ENCODE measurements at places on chromosomes 4 and X. TPM values are rescaled to one million over a fixed set of nuclear protein-coding genes. Genes with fewer than 3 reads are reported as not detected.

- H3K4me3 ChIP-seq, result no peak overlapping the region
- H3K36me3 ChIP-seq, result no peaks in the 10 kb centered on the region
- no peak for DNase-seq
These were observed 1.8 kb downstream of the PNCK start for GRCh38 chrX:153671589-153672530.

DNA sequence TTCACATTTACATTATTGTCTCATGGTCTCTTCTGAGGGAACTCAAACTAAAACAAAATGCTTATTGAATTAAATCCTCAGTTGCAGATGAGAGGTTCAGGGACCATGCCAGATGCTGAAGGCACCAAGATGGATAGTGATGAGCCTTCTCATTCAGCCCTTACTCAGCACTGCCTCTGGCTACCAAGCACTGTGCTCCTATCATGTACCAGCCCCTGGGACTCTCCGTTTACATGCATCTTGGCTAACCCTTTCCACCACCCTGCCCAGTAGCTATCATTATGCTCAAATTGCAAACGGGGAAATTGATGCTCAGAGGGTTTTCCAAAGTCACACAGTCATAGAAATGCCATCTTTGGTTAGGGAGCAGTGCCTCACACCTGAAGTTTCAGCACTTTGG, 22.6 kb upstream of the TMEM184C start:
- H3K4me3 ChIP-seq, result no peak overlapping the region
- no peaks in the 10 kb centered on the region for H3K36me3 ChIP-seq
- no peak overlapping the region for H3K27ac ChIP-seq
- H3K27me3 ChIP-seq, result no peaks in the 10 kb centered on the region

- DNase-seq, result no peak
- no peak overlapping the region for H3K4me3 ChIP-seq
- H3K27ac ChIP-seq, result no peak overlapping the region
- H3K27me3 ChIP-seq, result no peaks in the 10 kb centered on the region
- H3K36me3 ChIP-seq, result peaks cover 7% of the 10 kb centered on the region
These were observed 60.6 kb downstream of the SMARCA1 start for GRCh38 chrX:129462707-129463106.

GRCh38 chr4:8099981-8100464, 58.6 kb downstream of the ABLIM2 start:
- no peak for DNase-seq
- H3K27ac ChIP-seq, result no peak overlapping the region
- no peaks in the 10 kb centered on the region for H3K4me1 ChIP-seq
- no peak overlapping the region for H3K4me3 ChIP-seq
- peaks cover 59% of the 10 kb centered on the region for H3K27me3 ChIP-seq

ALB gene
- polyA plus RNA-seq, result not detected

DMRTC1 gene
- polyA plus RNA-seq, result not detected

GRCh38 chr4:48862661-48863060, 31.8 kb downstream of the OCIAD1 start:
- peak; percentile 7 for DNase-seq
- no peak overlapping the region for H3K27ac ChIP-seq
- H3K36me3 ChIP-seq, result peaks cover 9% of the 10 kb centered on the region

GRCh38 chr4:30536231-30536630, 183.9 kb upstream of the PCDH7 start:
- H3K4me1 ChIP-seq, result no peaks in the 10 kb centered on the region
- H3K27me3 ChIP-seq, result no peaks in the 10 kb centered on the region
- no peaks in the 10 kb centered on the region for H3K36me3 ChIP-seq
- H3K27ac ChIP-seq, result no peak overlapping the region

TSPAN7 gene
- polyA plus RNA-seq, result not detected

TECRL gene
- polyA plus RNA-seq, result not detected

C4orf54 gene
- polyA plus RNA-seq, result not detected

ATG4A gene
- polyA plus RNA-seq, result 6.3 TPM

UGT2A1 gene
- polyA plus RNA-seq, result not detected

GPR143 gene
- 0.07 TPM for polyA plus RNA-seq

- peak; percentile 8 for DNase-seq
- no peak overlapping the region for H3K27ac ChIP-seq
- H3K27me3 ChIP-seq, result no peaks in the 10 kb centered on the region
- no peak overlapping the region for H3K4me3 ChIP-seq
These were observed 83.3 kb downstream of the CLDN34 start for GRCh38 chrX:10050481-10050880.

GPR119 gene
- not detected for polyA plus RNA-seq

DNA sequence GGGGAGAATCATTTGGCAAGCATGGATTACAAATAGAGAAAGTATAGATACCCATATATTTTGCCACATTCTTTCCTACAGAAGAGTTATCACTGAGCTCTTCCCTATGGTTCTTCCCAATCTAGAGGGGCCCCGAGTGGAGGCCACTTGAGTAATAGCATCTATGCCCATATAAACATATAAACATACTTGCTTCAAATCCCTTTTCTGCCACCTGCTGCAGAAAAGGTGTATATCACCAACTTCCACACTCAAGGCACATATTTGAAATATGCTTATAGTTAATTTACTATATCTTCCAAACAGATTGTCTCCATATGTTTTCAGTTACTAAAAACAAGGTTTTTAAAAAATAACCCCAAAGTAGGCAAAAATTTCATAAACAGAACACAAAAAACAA, 642.8 kb upstream of the DIPK2B start:
- DNase-seq, result no peak
- H3K27ac ChIP-seq, result no peak overlapping the region
- peaks cover 7% of the 10 kb centered on the region for H3K36me3 ChIP-seq

GRCh38 chrX:136214551-136214950, 36.6 kb downstream of the MAP7D3 start:
- H3K4me1 ChIP-seq, result peaks cover 10% of the 10 kb centered on the region
- H3K27ac ChIP-seq, result peak overlapping the region; percentile 67
- H3K36me3 ChIP-seq, result peaks cover 10% of the 10 kb centered on the region

DNA sequence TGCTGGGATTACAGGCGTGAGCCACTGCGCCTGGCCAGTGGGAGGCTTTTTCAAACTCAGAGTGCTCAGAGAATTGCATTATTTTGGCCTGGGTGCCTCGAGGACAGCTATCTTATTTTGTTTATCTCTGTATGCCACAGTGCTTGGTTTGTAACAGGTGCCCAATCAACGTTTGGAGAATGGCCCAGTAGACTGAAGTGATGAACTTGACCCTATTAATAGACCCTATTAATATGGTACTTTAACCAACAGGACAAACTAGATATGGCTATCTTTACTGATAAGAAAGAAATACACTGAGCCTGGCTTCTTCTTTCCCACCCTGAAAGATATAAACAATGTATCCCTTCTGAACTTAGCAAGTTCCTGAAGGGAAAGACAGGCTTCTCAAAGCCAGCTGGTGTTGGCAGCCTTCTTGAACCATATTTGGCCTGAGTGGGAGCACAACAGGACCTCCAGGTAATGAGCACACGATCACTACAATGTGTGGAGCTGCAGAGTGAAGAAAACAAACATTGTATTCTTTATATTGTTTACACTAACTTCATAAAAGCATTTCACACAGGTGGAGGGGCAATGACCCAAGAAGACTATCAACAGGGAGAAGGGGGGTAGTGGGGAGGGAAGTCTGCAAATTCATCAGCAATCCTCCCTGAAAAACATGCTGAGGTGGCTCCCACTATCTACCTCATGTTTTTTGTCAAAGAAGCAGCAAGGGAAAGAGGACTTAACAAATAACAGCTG, 41.7 kb downstream of the PRPS1 start:
- no peaks in the 10 kb centered on the region for H3K36me3 ChIP-seq
- no peak overlapping the region for H3K27ac ChIP-seq
- peaks cover 13% of the 10 kb centered on the region for H3K27me3 ChIP-seq
- no peak for DNase-seq
- 0 out of 2 replicates have a peak, but pooled peaks cover 1% of the 10 kb centered on the region for H3K4me1 ChIP-seq

DNA sequence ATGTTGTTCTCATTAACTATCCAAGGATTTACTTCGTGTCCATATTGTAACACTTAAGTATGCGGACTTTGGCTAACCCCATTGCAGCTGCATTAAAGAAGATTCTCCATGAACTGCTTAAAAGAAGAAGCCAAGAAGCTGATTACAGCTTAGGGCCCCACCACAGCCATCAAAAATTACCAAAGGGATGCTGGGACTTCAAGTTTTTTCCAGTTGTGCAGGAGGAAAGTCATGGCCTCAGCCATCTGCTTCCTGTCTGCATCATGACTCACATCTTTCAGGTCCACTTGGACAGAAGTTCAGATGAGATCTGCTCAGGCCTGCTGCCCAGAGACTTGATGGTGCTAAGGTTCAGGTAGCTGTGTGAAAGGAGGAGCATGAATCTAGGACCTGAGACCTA, 38.8 kb upstream of the CAPN6 start:
- no peaks in the 10 kb centered on the region for H3K4me1 ChIP-seq
- no peak for DNase-seq
- H3K36me3 ChIP-seq, result no peaks in the 10 kb centered on the region
- peaks cover 6% of the 10 kb centered on the region for H3K27me3 ChIP-seq
- no peak overlapping the region for H3K4me3 ChIP-seq

GPR173 gene
- polyA plus RNA-seq, result 5.2 TPM

GRCh38 chr4:151665022-151665784, 95.6 kb downstream of the GATB start:
- H3K27me3 ChIP-seq, result peaks cover 2% of the 10 kb centered on the region
- H3K4me1 ChIP-seq, result peaks cover 6% of the 10 kb centered on the region
- DNase-seq, result no peak
- H3K27ac ChIP-seq, result no peak overlapping the region
- H3K4me3 ChIP-seq, result no peak overlapping the region

PPA2 gene
- polyA plus RNA-seq, result 43.1 TPM

FOXP3 gene
- not detected for polyA plus RNA-seq

- no peaks in the 10 kb centered on the region for H3K27me3 ChIP-seq
- peak overlapping the region; percentile 99 for H3K4me3 ChIP-seq
- peaks cover 2% of the 10 kb centered on the region for H3K36me3 ChIP-seq
- peak overlapping the region; percentile 78 for H3K27ac ChIP-seq
- peak; percentile 24 for DNase-seq
These were observed 774 bp downstream of the FAM193A start for GRCh38 chr4:2537011-2537830.

DNA sequence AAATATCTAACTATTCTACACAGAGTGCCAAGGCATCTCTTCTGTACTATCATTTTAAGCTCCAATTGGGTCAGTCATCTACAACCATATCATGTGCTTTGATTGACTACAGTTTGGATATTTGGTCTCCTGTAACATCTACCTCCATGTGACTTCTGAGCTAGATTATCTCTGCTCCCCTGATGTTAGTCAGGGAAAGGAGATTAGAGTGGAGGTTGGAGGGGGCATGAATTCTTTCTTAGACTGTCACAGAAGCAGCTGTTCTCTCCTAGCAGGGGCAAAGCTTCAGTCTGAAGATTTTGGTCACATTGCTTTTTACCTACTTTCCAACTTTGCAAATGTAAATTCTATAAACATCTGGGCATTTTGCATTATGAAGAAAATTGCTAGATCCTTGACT, 62.6 kb upstream of the C4orf54 start:
- H3K27me3 ChIP-seq, result no peaks in the 10 kb centered on the region
- H3K36me3 ChIP-seq, result no peaks in the 10 kb centered on the region
- no peak for DNase-seq
- no peak overlapping the region for H3K27ac ChIP-seq
- H3K4me1 ChIP-seq, result peaks cover 11% of the 10 kb centered on the region
- no peak overlapping the region for H3K4me3 ChIP-seq

DNA sequence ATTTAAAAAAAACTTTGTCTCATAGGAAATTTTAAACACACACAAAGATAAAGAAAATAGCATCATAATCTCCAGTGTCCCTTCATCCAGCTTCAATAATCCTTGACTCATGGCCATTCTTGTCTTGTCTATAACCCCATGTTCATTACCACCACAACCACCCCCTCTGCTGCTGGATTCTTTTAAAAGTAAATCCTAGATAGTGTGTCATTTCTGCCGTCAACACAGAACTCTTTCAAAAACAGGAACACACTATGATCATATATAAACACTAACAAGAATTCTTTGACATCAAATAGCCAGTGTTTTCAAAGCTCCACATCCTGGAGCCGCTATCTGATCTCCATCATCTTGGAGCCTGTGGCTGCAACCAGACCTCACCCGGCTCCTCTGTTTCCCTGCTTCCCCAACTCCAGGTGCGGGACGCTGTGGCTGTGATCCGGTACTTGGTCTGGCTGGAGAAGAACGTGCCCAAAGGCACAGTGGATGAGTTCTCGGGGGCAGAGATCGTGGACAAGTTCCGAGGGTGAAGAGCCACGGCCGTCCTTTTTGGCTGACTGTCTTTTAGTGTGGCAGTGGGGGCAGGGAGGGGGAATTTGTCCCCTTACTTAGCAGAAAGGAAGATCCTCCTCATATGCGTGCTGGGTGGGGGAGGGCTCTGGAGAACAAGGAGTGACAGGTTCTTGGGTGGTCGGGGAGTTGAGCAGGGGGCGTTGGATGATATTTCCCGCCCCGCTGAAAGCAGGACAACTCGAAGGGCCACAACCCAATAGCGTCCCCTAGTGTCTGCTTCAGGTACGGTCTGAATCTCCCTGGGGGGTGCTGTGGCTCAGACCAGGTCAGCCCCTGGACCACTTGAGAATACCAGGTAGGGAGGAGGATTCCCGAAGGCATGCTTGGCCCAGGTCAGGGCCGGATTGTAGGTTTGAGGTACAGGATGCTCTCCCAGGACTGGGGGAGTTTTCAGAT, 15.6 kb downstream of the XPNPEP2 start:
- peak; percentile 11 for DNase-seq
- no peaks in the 10 kb centered on the region for H3K4me1 ChIP-seq
- H3K36me3 ChIP-seq, result no peaks in the 10 kb centered on the region
- H3K27ac ChIP-seq, result no peak overlapping the region

- no peak overlapping the region for H3K4me3 ChIP-seq
- no peaks in the 10 kb centered on the region for H3K36me3 ChIP-seq
- H3K27ac ChIP-seq, result no peak overlapping the region
- DNase-seq, result peak; percentile 30
- peaks cover 1% of the 10 kb centered on the region for H3K4me1 ChIP-seq
These were observed 97.7 kb downstream of the DDX60 start for GRCh38 chr4:168220893-168221292.

- no peak for DNase-seq
- H3K4me3 ChIP-seq, result no peak overlapping the region
- no peaks in the 10 kb centered on the region for H3K36me3 ChIP-seq
- no peak overlapping the region for H3K27ac ChIP-seq
These were observed 3.1 kb upstream of the DHRSX start for GRCh38 chrX:2503591-2504500.

GRCh38 chr4:10085828-10086505, 30.6 kb downstream of the WDR1 start:
- DNase-seq, result no peak
- H3K27me3 ChIP-seq, result no peaks in the 10 kb centered on the region
- peaks cover 94% of the 10 kb centered on the region for H3K36me3 ChIP-seq
- no peak overlapping the region for H3K27ac ChIP-seq
